ENCODE measurements at places on chromosomes 13 and 19.

GRCh38 chr19:48540110-48540509 is 11.9 kb upstream of the SULT2B1 start:
- DNase-seq, result no peak

DNA sequence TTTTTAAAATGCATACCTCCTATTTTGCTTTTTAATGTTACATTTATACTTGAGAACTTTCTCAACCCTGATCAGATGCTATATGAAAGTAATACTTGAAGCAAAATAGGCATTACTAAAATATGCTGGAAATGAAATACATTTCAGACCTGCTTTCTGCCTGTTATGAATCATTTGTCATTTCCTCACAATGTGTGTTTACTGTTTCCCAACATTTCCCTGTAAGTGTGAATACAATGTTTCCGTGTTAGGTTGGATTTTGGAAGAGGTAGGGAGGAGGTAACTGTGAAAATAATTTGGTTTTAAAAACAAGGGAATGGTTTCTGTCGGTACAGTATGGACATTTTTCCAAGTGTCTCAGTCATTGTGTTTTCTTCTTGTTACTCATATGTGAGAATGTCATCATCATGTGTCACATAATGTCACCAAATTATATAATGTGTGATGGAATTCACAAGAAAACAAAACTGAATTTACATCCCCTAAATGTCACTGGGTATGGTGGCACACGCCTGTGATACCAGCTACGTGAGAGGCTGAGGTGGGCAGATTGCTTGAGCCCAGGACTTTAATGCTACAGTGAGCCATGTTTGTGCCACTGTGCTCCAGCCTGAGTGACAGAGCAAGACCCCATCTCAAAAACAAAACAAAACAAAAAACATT is 43.0 kb downstream of the ZAR1L start:
- DNase-seq, result no peak

DNA sequence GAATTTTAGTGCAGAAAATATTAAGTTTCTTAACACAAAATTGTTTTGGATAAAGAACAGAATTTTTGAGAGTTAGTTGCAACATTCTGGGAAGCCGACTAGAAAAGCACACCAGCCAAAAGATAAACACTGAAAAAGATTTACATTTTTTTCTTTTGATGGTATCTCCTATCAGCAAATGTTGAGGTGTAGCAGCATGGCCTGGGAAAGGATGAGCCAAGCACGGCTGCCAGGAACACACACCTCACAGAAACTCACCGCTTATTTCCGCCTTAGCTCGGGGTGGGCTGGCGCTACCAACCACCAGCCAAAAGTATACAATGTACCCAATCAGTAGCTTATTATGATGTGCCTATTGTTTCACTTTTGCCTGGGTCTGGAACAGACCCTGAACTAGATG is 134.7 kb downstream of the MIPEP start:
- DNase-seq, result no peak

GRCh38 chr13:114318624-114319023 is 4.3 kb downstream of the CHAMP1 start:
- DNase-seq, result no peak

- DNase-seq, result no peak
Observed at GRCh38 chr13:105116966-105117365, 1418.5 kb downstream of the EFNB2 start.

DNA sequence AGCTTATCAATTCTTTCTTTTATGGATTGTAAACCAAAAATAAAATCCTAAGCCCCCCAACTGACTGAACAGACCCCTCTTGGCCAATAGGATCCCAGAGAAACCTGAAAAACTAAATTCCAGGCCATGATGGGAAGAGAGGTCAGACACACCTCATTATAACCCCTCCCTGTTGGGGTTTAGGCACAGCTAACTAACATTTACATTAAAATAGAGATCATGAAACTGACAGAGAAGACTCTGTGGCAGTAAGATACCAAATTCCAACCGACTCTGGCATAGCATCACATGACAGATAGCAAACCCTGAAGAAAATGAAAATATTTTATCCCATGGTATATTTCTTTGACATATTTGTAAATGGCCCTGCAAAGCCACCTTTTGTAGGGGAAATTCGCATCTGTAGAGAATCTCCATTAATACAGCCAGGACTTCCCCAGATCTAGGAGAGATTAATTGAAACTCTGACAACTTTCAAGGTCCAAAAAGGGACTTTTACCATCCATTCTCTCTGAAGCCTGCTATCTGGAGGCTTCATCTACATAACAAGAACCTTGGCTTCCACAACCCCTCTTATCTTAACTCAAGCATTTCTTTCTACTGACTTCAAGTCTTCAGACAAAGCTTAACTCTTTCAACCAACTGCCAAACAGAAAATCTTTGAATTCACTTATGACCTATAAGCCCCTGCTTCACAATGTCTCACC is 27.1 kb upstream of the GAS6 start:
- no peak for DNase-seq

Data from RWPE1 (cell line).